ENCODE measurements at places on chromosomes 1 and 21.

DNA sequence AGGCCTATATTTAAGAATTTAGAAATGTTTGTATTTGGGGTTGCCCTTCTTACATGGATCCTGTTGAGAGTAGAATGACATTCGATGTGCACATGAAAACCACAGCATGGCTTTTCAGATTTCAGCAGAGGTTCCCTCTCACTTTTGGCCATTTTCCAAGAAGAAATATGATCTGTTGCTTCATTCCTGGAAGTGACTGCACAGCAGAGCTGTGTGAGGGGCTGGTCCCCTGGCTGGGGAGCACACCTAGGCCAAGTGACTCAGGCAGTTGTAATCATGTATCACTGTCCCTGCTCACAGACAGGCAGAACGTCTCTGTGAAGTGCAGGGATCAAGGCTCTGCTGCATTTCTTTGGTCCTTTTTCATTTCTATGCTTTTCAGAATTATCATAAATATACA is 32.3 kb downstream of the AGT start:
- no peak for DNase-seq

GRCh38 chr1:36118447-36119204 is 6.4 kb downstream of the COL8A2 start:
- no peak for DNase-seq

- no peak for DNase-seq
These were observed 13.5 kb downstream of the BCAR3 start for GRCh38 chr1:93668121-93668520.

GRCh38 chr1:4973341-4973740 is 318.9 kb downstream of the AJAP1 start:
- peak; percentile 27 for DNase-seq

DNA sequence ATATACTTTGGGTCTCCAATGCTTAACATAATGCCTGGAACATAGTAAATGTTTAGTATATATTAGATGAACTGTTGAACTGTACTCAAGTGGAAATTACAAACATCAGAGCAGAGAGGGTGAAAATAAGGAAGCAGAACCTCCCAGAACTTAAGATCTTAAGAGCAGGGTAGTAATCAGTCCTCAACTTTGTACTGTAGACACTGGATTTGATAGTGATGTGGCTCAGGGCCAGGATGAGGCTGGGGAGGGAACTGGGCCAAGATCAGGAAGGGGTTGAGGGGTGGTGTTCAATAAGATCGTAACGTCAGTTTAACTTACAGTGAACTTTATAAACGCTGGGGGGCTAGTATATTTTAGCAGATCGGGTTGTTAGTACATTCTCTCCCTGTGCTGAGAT is 15.4 kb downstream of the MPZL1 start:
- DNase-seq: no peak

DNA sequence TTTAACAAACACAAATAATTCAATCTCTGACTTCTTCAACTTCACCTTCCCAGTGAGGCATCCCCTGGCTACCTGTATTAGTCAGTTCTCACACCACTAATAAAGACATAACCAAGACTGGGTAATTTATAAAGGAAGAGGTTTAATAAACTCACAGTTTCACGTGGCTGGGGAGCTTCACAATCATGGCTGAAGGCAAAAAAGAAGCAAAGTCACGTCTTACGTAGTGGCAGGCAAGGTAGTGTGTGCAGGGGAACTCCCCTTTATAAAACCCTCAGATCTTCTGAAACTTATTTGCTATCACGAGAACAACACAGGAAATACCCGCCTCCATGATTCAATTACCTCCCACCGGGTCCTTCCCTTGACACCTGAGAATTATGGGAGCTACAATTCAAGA is 478.5 kb downstream of the ADGRL2 start:
- no peak for DNase-seq

DNA sequence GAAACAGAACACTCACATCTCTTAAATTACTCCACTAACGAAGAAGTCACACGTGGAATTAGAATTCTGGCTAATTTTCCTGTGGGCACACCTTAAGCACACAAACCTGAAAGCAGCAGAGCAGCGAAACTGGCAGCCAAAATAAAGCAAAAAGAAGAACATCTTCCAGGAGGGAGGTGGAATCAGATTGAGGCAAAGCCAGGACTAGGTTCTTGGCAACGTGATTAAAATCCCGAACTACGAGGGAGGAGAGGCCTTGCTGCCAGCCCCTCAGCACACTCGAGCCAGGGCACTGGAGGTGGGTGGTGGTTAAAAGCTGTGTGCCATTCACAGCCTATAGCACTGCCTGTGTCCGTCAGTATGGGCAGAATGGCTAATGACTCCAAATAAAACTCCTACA is 58.0 kb downstream of the HIVEP3 start:
- DNase-seq: no peak

GRCh38 chr1:36133484-36133883 is 8.5 kb upstream of the COL8A2 start:
- no peak for DNase-seq

DNA sequence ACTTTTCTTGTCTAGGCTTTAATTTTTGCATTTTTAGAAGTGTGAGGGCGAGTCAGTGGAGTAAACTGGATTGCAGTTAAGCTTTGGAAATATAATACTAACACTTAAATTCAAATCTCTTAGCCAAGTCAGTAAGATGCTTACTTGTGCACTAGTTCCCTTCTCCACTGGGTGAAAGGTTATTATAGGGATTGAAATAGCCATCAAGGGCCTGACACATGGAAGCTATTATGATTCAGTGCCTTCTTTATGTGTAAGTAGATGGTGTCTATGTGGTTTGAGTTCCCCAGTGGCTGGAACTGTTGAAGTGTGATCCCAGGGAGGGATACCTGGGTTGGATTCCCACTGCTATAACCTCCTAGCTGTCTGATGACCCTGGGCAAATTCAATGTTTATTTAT is 24.7 kb upstream of the DMRTA2 start:
- no peak for DNase-seq

DNA sequence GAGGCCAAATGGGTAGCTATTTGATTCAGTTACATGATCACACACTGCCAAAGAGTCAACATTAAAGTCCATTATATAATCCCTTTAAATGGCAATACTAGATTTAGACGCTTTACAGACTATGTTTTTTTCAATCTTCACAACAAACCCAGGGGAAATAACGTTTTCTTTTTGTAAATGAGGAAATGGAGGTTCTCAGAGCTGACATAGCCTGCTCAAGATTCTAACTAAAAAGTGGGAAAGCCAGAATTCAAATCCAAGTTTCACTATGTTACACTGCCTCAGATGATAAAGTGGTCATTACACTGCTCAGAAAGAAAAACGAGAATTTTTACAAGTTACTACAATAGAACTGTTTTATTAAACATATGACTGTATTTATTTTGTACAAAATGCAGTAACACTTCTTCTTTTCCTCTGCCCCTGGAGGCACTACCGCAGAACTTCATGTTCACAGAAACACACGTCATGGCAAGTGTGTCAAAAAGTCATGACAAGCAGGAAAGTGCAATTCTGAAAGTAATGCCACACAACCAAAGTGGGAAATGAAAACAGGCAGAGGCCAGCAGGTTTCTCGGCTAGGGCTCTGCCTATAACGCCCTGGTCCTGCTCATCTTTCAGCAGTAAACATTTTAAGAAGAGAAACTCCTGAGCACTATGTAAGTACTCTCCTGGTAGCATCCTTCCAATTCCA is 19.0 kb downstream of the THEMIS2 start:
- no peak for DNase-seq

DNA sequence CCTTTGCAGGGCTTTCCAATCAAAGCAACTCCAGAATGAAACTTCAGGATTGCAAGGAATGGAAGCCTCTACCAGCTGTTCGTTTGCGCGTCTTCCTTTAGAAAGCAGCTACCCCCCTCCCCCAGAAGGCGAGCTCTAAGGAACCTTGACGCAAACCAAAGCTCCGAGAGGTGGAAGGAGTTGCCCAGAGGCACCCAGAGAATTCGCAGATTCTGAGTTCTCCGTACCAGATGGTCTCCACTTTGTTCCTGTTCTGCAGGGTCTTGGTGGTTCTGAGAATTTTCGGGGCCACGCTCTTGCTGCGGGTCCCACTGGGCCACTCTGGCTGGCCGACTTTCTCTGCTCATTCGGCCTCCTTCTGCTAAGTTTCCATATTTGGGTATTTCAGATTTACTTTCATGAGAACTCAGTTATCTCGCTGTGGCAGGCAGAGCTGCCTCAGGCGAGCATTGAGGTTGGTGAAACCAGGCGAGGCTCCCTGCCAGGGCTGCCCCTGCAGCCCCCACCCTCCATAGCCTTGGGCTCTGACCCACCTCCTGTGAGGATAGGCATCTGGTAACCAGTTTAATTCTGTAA is 801 bp downstream of the TRAF5 start:
- no peak for DNase-seq

- DNase-seq: no peak
These were observed 7.0 kb downstream of the EPHX1 start for GRCh38 chr1:225816643-225817538.

GRCh38 chr1:160795951-160796383 is at the start of gene LY9:
TSS of gene LY9 (plus strand) at chr1:160796174. CDS start at chr1:160796188, 14 bp downstream.
- DNase-seq: no peak

DNA sequence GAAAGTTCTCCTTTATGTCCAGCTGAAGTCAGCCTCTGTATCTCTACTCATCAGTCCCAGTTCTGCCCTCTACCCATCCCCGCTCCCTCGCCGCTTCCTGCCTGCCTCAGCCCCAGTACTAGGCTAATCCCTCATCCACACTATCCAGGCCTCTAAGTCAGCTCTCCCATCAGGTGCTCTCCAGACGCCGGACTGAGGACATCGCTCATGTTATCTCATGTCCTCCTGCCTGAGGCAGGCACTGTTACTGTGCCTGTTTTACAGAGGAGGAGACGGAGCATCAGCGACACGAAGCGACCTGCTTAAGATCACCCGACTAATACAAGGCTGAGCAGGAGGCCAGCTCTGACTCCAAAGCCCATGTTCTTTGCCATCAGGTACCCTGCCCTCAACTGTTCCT is 57.3 kb upstream of the RUNX3 start:
- no peak for DNase-seq

GRCh38 chr1:91940496-91940895 is 8.7 kb upstream of the BRDT start:
- DNase-seq: no peak

DNA sequence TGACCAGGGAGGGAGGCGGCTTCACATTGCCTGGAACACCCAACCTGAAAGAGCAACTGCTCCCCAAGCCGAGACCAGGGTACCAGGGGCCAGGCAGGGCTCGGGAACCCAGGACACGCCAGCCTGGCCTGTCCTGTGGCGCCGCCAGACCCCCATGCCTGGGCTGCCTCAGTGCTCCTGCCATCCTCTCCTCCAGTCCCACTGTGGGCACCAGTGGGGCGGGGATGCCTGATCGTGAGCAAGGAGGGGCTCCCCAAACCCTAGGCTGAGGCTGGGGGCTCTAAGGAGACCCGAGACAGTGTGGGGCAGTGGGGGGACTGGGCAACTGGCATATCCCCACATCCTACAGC is 45.1 kb downstream of the WNT9A start:
- no peak for DNase-seq

DNA sequence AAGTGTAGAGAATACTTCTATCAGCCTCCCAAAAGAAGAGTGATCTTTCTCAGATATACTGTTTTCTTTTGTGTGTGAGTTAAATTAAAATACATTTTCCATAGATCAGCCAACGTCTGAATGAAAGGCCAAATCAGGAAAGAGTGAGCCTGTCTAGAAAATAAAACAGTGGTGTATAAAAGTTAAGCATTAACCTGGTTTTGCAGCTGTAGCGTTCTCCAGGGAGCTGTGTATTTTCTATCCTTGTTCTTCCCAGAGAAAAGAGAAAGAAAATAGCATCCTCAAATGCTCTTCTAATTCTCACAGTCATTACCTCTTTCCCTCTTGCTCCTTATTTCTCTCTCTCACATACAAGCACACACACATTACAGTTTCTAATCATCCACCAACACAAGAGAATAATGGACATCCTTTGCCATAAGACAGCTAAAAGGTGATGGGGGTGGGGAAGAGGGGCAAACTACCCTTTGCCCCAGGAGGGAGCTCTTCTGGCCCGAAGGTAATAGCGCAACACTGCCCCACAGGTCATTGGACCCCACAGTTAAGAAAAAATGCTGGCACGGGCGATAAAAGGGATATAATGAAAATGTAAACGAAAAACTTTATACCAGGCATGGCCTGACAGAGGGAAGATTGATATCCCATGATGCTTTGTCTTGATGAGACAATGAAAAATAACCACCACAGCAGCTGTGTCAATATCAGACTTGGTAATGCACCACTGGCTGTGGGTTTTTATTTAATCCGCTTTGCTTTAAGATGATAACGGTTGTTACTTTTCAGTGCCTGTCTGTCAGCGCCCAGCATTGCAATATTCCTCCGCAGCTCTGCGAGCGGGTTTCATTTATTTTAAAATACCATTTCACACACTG is 150.3 kb downstream of the NUF2 start:
- no peak for DNase-seq

DNA sequence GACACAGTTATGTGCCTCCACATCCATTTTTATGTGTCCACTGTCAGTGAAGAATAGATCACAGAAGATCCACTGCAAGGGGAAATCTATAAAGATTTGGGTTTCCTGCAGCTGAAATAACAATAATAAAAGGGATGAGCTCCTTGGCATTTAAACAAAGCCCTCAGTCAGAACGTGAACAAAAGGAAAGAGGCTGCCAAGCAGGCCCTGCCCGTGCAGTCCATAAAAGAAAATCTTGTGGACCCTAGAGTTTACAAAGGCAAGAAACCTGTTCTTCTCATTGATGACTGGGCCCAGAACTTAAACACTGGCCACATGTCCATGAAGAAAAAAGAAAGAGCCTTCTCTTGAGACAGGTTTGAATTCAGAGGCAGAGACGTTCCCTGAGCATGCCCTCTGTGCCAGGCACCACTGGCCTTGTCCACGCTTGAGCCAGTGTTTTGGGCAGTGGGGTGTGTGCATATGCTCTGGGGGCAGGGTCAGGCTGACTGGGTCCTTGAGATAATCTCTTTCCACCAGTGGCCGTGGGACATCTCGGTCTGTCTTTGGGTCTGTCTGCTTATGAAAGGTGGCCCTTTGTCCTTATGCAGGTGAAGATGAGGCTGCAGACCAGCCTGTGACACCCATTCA is 142.7 kb downstream of the HIVEP3 start:
- no peak for DNase-seq

- no peak for DNase-seq
These were observed 12.6 kb upstream of the MNDA start for GRCh38 chr1:158818560-158818959.

- no peak for DNase-seq
These were observed 14.7 kb downstream of the PTAFR start for GRCh38 chr1:28161751-28162150.

DNA sequence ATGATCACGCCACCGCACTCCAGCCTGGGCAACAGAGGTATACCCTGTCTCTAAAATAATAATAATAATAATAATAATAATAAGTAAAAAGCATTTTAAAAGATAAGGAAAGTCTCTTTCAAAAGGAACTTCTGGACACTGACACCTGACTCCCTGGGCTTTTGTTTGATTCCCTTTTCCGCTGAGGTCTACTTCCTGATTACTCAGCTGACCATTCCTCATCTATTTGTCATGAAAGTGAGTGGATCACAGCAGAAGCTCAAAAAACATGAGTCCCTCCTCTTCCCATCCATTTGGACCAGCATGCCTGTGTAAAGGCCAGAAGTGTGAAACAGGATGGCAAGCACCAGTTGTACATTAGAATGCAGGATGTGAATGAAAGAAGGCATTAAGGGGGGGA is 61.1 kb upstream of the FBXO28 start:
- DNase-seq: no peak

- no peak for DNase-seq
These were observed 250.0 kb downstream of the SPATA17 start for GRCh38 chr1:217881131-217881543.

- DNase-seq: no peak
These were observed 166.1 kb upstream of the DPYD start for GRCh38 chr1:98086796-98087441.

GRCh38 chr1:59481881-59482505 is 185.1 kb downstream of the FGGY start:
- DNase-seq: no peak
